ENCODE measurements at places on chromosomes 16 and 17.

GRCh38 chr16:55248494-55248893 lies 75.5 kb upstream of the IRX6 start:
- no peak for DNase-seq

GRCh38 chr17:28623696-28624095 lies 9.7 kb upstream of the RSKR start:
- DNase-seq = no peak

DNA sequence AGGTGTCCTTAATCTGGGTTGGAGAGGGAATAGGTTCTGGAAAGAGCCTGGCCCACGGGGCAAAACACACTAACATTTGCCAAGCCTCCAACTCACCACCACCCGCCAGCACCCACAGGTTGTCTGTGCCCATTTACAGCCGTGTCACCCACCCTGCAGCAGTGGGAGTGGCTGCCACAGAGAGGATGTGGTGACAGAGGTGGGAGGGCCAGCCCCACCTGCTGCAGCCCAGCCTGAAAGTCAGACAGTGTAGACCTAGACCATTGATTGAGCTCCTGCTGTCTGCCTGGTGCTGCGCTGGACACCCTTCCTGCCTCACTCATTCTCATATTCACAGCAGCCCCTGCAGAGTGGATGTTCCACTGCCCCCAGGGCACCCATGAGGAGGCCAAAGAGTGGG lies 44.7 kb downstream of the IL21R start:
- DNase-seq = no peak

- peak; percentile 74 for DNase-seq
Measured at GRCh38 chr17:64281962-64282752, 19.1 kb upstream of the TEX2 start.

- DNase-seq = no peak
Measured at GRCh38 chr16:8048433-8048832, 541.9 kb downstream of the TMEM114 start.

- no peak for DNase-seq
Measured at GRCh38 chr17:75839942-75840798, 4.0 kb downstream of the UNC13D start.
